ENCODE measurements at places on chromosomes 7 and 10.

DNA sequence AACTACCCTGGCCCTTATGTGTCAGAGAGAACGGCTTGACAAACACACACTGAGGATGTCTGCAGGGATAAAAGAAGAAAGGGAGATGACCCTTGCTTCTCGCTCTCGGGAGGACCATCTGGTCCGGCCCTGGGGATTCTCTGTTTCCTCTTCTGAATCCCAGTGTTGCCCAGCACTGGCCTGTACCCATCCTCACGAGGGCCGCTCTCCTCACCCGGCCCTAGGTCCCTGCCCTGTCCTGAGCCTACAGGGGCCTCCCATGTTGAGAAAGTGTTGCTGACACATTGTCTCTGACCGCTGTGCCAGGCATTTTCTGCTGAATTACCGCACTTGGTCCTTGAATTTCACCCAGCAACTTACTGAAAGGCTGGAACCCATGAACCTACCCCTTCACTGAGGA lies 171.9 kb upstream of the LANCL2 start:
- no peak for DNase-seq

DNA sequence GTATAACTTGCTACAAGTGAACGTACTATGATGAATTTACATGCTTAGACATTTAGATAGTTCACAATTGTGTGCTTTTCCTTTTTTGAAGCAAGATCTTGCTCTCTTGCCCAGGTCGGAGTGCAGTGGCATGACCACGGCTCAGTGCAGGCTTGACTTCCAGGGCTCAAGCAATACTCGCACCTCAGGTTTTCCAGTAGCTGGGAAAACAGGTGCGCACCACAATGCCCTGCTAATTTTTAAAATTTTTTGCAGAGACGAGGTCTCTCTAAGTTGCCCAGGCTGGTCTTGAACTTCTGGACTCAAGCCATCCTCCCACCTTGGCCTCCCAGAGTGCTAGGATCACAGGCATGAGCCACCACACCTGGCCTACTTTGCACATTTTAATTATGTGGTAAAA lies 1.8 kb downstream of the GPR15LG start:
- DNase-seq: no peak

GRCh38 chr10:91740353-91740924 lies 57.8 kb upstream of the TNKS2 start:
- DNase-seq: no peak

DNA sequence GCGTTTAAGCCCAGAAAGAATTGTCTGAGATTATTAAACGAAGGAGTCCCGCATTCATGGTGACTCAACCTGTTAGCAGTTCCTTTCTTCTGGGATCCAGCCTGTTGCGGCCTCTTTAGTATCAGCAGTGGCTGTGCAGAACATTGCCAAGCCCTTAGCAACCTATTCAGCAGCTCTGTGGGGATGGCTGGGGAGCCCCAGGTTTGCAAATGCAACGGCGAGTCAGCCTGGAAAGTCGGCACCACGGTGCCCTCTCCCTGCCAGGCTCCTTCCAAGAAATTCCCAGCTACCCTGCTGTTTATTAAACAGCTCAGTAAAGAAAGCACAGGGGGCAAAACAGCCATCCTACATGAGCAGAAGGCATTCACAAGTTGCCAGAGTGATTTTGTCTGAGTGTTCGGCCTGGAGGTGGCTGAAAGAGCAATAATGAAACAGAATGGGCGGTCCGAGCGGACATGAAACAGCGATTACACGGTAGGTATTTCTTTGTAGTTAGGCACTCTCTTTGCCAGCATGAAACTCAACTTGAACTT lies 198.3 kb downstream of the BAMBI start:
- DNase-seq: peak; percentile 1

GRCh38 chr7:33500703-33501701 lies 371.6 kb downstream of the BBS9 start:
- no peak for DNase-seq

- no peak for DNase-seq
Observed at GRCh38 chr10:51617576-51618235, 81.7 kb downstream of the CSTF2T start.

- DNase-seq: no peak
Observed at GRCh38 chr7:25823571-25823970, 328.4 kb upstream of the NFE2L3 start.

- DNase-seq: no peak
Observed at GRCh38 chr7:1508277-1508758, 4.1 kb upstream of the INTS1 start.

GRCh38 chr7:5677538-5678294 lies 103.7 kb downstream of the RNF216 start:
- peak; percentile 53 for DNase-seq

- no peak for DNase-seq
Observed at GRCh38 chr7:47149208-47149839, 432.6 kb downstream of the TNS3 start.

GRCh38 chr10:75029857-75030256 lies 81.6 kb upstream of the SAMD8 start:
- no peak for DNase-seq

- DNase-seq: no peak
Observed at GRCh38 chr7:149415391-149416071, 45.3 kb downstream of the ZNF777 start.

GRCh38 chr7:73351447-73352167 lies 23.6 kb downstream of the FKBP6 start:
- DNase-seq: no peak

GRCh38 chr10:101301111-101301731 lies 52.7 kb upstream of the BTRC start:
- no peak for DNase-seq

- DNase-seq: no peak
Observed at GRCh38 chr10:130263289-130263688, 127.1 kb downstream of the GLRX3 start.

GRCh38 chr10:104895541-104895940 lies 254.5 kb downstream of the SORCS3 start:
- no peak for DNase-seq

DNA sequence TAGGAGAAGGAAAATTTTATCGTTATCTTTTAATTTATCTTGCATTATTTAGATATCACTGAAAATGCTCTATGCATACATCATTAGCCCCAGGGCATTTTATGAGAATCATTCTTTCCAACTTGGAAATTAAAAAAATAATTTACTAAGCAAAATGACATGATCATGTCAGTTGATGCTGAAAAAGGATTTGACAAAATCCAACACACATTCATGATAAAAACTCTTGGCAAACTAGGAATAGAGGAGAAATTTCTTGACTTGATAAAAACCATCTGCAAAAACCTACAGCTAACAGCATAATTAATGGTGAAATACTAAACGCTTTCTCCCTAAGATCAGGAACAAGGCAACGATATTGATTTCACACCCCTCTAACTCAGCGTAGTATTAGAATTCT lies 40.2 kb upstream of the RSU1 start:
- no peak for DNase-seq

DNA sequence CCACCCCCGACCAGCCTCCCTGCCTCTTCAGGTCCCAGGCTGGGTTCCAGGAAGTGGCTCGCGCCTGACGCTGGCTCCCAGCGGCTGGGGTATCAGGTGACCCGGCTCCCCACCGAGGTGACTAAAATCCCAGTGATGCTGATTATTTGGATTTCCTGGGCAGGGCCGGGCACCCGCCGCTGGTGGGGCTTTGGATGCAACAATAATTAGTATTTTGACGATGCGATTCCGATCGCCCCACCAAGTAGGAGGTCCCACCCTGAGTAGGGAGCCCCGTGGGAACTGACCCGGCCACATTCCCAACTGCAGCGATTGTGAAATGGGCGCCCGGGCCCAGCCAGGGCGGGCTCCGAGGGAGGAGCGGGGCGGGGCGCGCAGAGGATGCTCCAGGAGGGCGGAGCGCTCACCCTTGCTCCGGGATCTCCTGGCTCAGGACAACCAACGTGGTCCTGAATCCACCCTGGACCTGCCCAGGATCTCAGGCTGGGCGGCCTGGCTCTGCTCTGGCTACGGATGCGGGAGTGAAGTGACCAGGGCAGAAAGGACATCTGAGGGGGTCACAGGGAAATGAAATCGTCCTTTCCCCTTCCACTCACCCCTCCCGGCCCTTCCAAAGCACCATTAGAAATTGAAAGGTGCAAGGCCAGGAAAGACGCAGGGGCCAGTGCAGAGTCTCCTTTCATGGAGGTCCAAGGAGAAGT lies 32.6 kb downstream of the DUSP5 start:
- no peak for DNase-seq

DNA sequence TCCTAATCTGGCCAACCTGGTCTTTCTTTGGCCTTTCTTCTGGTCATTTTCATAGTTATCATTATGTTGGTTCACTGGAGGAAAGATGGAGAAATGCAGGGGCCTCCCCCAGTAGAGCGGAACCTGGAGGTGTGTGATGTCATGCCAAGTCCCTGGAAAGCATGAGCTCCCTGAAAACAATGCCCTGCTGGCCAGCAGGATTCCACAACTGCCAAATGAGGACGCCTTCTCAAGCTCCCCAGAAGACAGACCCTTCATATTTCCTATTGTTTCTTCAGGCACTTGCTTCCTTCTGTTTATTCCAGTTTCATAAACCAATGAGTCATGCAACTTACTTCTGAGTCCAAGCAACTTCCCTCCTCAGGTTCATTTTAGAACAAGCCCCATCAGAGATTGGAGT lies 339.0 kb downstream of the GATA3 start:
- DNase-seq: no peak

DNA sequence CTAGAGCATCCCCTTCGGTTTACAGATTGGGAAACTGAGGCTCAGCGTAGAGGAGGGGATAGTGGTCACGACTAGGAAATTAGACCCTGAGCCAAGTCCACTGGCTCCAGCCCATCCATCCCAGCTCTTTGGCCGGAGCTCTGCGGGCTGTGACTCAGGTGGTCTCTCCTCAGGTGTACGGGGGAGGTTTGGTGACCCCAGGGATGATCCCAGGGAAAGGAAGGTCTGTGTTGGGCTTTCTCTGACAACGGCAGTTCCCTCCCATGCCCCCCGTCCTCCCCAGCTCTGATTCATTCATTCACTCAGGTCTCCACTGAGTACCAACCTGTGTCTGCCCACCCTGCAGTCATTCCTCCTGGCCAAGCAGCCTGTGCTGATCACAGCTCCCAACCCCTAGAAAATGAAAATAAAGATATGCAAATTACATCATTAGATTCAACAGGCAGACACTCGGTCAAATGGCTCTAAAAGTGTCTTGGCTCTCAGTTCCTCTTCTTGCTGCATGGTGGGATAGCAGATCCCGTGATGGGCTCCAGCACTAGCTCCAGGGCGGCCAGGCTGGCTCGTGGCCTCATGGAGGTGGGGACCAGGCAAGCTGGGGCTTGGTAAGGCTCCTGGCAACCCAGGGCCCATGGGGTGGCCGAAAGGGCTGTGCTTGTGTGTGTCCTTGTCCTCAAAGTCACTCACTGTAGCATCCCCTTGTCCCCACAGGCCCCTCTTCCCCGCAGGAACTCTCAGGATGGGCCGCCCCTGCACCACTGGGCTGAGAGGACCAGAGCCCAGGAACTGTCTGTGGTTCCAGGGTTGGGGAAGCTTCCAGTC lies 37.8 kb downstream of the CLRN3 start:
- no peak for DNase-seq

DNA sequence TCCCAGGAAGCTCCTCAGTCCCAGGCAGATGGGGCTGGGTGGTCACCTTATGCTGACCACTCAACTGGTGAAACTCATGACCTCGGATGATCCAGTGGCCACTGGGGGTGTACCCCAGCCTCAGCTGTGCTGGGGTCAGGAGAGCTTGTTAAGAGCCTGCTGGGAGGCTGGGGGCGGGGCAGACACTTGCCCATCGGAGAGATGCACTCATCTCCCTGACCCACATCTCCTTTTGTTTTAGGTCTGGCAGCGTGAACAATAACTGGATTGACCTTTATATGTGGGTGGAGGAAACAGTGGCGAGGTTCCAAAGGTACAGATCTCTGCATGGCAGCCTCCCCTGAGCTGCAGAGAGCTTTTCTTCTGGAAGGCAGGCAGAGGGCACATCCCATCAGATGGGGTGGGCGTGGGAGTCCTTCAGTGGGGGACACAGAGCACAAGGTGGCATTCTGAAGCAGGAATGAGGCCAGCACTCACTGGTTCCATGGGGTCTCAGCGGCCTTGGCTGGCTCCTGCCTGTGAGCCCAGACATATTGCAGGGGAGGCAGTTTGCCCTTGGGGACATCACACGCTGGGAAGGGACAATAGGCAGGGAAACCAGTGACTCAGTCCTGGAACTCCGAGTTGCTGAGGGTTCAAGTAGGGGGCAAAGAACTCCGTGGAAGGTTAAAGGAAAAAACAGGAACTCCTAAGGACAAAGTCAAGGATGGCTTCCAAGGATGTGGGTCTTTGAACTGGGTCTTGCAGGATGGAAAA lies 5.2 kb downstream of the ANTXRL start:
- DNase-seq: no peak

DNA sequence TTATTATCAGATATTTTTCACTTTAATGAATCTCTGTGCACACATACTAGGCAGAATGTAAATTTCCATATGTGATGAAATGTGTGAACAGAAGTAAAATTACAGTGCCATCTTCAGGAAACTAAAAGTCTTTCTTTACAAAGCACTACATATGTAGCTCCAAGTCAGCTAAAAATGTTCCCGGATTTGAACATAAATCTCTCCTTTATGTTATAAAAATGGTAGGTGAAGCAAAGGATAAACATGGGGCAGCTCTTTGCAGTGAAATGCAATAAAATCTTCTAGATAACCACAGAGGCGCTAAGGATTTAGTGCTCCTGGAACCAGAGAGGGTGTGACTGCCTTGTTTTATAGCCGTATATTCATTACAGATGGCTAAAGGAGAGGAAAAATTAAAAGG lies 104.9 kb upstream of the C7orf33 start:
- DNase-seq: no peak

- DNase-seq: peak; percentile 39
Observed at GRCh38 chr10:73590881-73591799, at the start of gene USP54. USP54 (minus strand) TSS chr10:73591342; CDS start chr10:73575658, 15,684 bp downstream.

- no peak for DNase-seq
Observed at GRCh38 chr7:76269895-76270294, 32.6 kb upstream of the HSPB1 start.

DNA sequence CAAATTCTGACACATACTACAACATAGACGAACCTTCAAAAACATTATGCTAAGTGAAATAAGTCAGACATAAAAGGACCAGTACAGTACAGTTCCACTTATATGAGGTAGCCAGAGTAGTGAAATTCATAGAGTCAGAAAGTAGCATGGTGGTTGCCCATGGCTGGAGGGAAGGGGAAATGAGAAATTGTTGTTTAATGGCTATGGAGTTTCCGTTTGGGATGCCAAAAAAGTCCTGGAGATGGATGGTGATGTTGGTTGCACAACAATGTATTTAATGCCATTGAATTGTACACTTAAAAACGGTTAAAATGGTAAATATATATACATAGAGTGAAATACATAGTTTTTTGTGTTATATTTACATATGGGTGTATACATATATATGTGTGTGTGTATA lies 2.1 kb upstream of the SLC37A3 start:
- DNase-seq: no peak

DNA sequence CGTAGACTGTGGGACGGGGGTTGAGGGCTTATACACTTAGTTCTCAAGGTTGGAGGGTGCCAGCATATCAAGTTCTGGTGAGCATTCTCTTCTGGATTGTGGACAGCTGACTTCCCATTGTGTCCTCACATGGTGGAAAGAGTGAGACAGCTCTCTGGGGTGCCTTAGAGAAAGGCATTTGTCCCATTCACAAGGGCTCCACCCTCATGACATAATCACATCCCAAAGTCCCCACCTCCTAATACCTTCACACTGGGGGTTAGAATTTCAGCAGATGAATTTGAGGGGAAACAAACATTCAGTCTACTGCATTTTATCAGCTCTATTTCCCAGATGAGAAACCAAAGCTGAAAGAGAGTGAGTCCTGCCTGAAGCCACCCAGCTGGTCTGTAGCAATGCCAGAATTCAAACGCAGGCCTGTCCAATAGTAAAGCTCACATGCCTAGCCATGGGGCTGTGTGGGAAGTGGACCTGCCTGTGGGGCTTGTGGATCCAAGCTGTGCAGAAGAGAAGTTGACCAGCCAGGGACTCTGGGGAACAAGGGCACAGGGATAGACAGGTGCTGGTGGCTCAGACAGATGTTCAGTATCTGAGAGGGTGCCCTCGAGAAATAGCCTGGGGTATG lies 34.9 kb upstream of the LOXL4 start:
- no peak for DNase-seq
